ENCODE measurements at places on chromosomes 4 and X.
A peak's percentile ranks its signal among the peaks of the same experiment; 100 is the strongest.

GRCh38 chr4:154004016-154004415 lies 215.1 kb upstream of the SFRP2 start:
- no peak for DNase-seq

DNA sequence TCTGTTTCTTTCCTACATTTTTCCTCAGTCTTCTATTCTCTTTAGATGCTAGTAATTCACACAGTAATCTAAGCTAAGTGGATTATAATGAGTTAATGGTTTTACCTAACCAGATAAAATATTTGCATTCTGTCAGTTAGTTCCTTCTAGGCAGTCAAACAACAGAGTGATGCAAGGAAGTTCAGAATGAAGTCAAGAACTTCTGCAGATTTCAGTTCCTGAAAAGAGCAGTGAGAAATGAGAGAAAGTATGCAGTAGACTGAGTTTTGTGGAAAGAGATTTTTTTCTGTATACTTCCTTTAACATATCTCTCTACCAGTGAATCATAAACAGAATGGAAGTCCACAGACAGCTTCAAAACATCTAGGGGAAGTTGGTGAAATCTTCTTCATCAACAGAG lies 774.0 kb upstream of the POU3F4 start:
- DNase-seq = no peak

DNA sequence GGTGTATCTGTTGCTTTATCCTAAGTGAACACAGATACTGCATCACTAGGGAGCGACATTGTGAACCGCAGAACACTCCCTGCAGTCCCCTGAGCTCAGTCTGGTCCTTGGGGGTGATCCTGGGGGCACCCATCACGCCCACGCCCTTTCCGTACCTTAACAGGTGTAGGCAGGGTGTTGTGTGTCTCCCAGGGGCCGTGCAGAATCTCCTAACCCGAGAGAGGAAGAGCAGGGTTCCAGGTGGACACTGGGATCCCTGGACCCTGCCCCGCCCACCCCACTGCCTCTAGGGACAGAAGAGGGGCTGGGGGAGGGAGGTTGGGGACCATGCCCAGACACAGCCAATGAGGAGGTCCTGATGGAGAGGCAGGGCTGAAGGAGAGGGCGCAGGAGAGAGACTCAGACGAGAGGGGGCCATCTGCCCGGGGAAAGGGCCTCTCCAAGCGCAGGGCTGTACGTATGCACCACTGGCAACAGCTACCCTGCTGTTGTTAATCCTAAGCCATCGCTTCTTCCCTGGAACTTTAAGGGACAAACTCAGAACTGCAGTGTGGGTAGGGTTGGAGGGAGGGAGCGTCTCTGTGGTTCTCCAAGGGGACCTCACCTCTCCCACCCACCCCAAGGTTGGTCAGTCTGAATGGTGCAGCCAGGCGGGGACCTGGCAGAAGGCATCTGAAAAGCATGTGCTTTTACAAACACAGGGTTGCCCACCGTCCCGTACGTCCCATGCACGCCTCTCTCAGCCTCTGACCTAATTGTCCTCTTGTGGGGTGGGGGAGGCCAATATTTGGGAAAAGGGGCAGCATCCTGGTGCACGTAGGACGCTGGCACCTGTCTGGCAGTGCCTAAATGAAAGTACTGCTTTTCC lies 2.5 kb downstream of the P2RY8 start:
- peak; percentile 23 for DNase-seq

- DNase-seq = no peak
Observed at GRCh38 chrX:150358651-150359050, 4.5 kb upstream of the MAMLD1 start.

DNA sequence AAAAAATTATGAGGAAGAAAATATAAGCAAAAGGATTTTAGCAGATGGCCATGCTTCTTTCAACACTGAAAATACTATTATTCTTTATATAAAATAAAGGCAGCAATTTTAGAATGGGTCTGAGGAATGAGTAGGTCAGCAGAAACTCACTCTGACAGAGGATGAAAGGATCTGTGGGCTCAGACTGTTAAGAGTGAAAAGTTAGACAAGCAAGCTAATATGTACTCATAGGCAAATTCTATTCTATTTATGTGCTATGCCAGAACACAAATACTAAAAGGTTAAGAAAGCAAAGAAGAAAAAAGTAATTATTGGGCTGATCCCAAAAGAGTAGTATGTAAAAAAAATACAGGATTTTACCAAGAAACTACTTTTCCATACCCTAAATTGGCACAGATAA lies 13.9 kb downstream of the LCORL start:
- DNase-seq = no peak

- DNase-seq = no peak
Observed at GRCh38 chr4:30753316-30753715, 33.1 kb downstream of the PCDH7 start.

DNA sequence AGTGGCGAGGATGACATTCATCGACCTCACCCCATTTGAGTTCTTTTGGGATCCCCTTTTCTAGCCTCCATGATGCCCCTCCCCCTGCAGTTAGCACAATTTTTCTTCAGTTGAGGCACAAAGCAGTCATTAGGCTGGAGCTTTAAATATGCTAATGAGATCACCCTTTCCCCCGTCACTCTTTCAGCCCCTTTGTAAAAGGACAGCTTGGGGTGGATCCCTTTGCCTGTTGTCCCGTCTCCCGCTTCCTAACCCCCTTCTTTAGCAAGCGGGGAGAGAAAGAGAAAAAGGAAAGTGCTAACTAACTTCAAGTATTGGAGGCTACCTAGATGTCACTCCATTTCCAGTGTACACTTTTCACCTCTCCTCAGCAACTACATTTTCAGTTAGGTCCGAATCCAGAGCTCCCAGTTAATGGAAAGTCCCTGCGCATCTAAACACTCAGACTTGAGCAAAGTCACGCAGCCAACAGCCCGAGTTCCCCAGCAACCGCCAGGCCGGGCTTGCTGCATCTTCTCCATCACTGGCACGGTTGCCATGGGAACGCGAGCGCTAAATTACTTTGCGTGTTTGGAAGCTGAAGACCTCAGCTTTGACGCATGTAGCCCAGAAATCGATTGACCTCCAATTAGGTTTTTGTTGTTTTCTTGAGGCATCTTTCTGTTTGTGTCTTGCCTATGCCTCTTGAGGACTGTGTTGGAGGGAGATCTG lies 76.8 kb downstream of the RTL5 start:
- no peak for DNase-seq

DNA sequence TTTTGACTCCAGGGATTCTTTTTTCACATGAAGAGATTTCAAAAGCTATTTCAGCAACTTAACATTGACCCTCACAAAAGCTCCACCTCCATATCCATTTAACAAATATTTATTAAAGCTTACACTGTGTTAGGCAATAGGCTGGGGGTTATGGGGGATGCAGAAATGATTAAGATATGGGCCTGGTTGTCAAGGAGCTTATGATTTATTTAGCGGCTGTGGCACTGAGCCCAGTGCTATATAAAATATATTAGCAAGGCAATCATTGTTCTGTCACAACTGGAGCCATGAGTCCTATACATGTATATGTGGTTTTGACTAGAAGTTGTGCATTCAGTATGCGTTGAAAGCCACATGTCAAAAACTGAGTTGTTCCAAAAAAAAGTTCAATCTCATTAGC lies 131.1 kb downstream of the GPC3 start:
- no peak for DNase-seq

GRCh38 chr4:25345744-25346143 lies 31.3 kb upstream of the ANAPC4 start:
- no peak for DNase-seq

DNA sequence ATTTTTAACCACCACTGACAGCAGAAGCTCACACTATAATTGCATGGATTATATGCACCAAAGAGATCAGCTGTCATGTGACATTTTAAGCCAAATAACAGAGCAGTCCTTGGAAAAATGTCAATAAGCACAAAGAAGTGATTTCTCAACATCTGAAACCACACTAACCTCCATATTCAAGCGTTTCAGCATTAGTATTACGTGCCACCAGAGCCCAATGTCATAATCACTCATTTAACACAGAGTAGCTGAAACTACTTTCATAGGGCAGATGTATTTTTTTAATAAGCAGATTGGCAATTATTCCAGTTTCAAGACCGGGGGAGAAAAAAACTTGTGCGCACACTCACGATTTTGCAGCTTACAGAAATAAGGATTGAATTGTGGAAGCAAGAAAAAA lies 76.6 kb downstream of the SH3KBP1 start:
- DNase-seq = no peak

- no peak for DNase-seq
Observed at GRCh38 chrX:107552930-107553329, 75.4 kb upstream of the PRPS1 start.

- DNase-seq = no peak
Observed at GRCh38 chr4:82519072-82519471, 42.7 kb downstream of the TMEM150C start.

DNA sequence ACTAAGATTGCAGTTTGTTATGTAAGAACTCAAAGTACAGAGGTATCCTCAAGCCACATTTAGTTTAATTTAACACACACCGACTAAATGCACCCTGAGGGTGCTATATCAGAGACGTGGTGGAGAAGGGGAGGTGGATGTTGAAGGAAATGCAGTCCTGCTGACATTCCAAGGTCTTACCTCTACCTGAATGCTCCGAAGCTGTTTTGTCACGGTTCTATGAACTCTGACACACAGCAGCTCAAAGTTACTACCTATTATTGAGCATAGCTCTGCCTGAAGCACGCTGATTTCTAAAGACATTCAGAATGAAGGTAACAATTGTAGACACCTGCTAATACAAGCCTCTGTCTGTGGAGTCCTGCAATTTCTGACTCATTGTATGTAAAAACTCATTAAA lies 6.7 kb downstream of the CC2D2A start:
- DNase-seq = no peak

GRCh38 chr4:26870576-26871262 lies 10.1 kb downstream of the STIM2 start:
- DNase-seq = no peak

GRCh38 chr4:10898072-10898471 lies 213.5 kb upstream of the CLNK start:
- DNase-seq = no peak

DNA sequence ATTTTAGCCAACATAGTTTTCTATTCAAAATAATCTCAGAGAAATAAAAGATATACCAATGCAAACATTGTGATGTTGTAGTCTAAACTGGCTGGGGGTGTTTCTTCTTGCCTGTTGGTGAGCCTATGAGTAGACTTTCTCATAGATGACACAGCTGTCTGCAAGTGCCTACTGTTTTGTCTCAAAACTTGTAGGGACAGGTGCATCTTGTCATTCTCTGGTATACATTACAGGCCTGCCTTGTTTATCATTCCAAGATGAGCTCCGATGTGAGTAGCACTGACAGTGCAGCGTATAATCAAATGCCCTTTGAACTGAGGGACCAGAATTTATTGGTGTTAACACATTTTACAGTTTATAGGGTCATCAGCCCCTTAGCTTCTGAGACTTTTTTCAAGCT lies 353.8 kb downstream of the PRDM5 start:
- DNase-seq = no peak

DNA sequence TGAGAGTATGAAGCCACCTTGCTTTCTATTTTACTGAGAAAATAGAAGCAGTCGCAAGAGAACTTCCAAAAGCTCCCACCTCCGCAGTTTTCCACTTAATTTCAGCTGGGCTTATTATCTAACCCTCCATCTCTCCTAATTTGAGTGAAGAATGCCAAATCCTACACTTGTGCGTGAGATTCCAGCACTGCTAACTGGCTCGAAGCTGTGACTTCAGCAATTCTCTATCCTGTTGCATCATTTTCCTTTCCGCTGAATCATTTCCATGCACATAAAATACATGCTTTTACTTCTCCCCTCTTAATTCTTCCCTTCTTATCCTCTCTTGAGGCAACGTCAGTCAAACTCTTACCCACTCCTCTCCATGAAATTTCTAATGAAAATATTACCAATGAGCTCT lies 189.5 kb downstream of the GASK1B start:
- DNase-seq = no peak

GRCh38 chrX:143634663-143635455 lies 1.0 kb downstream of the SLITRK4 start:
- DNase-seq = no peak

DNA sequence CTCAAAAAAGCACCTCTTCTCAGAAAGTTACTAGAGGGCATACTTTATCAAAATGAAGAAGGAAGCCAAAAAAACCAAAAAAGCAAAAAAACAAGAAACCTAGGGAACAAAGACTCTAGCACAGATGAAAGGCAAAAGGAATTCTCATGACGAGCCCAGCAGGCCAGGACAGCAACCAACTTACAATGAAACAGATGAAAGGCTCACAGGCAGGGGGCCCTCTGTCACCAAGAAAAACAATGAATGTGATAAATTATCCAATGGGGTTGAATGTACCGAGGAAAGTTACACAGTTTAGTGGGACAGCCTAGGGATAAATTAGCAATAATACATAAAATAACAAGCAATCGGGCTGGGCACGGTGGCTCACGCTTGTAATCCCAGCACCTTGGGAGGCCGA lies 79.0 kb downstream of the GPR82 start:
- no peak for DNase-seq

DNA sequence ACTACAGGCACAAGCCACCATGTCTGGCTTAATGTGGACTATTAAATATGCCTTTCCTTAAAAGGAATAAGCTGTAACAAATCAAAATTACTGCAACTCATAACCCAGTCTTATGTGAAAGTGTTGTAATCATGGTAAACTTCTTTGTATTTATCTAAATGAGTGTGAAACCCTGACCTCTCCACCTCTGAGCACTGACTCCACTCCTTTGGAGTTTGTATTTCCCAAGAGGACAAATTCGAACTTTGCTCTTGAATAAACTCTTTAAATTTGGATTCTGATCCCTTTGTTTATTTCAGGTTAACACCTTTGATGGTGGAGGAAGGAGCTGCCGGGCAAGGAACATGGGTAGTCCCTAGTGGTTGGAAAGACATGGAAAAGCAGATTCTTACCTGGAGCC lies 48.3 kb upstream of the FAM9A start:
- DNase-seq = no peak

- DNase-seq = no peak
Observed at GRCh38 chr4:143407474-143407873, 70.8 kb downstream of the GAB1 start.

GRCh38 chr4:126541820-126542219 lies 1090.9 kb upstream of the INTU start:
- no peak for DNase-seq

DNA sequence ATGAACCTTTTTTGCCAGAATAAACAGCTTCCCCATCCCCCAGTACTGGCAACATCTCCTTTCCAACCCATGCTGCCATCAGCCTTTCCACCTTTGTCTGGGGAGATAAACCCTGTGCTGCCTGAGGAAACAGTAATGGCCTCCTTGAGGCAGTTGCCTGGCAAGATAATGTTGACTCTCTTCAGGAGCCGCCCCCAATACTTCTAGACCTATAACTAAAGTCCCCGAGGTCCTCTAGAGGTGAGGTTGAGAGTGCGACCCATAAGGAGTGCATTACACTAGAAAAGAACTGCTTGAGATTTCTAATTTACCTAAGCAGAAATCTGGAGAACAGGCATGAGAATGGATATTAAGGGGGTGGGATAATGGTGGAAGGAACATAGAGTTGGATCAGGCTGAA lies 963.2 kb upstream of the PCDH7 start:
- no peak for DNase-seq
